Fibroblast of skin of back (primary cell): ENCODE measurements at places on chromosomes 16 and 17.
A peak's percentile ranks its signal among the peaks of the same experiment; 100 is the strongest.

- DNase-seq: no peak
Observed at GRCh38 chr16:1488054-1488601, 616 bp downstream of the PTX4 start.

DNA sequence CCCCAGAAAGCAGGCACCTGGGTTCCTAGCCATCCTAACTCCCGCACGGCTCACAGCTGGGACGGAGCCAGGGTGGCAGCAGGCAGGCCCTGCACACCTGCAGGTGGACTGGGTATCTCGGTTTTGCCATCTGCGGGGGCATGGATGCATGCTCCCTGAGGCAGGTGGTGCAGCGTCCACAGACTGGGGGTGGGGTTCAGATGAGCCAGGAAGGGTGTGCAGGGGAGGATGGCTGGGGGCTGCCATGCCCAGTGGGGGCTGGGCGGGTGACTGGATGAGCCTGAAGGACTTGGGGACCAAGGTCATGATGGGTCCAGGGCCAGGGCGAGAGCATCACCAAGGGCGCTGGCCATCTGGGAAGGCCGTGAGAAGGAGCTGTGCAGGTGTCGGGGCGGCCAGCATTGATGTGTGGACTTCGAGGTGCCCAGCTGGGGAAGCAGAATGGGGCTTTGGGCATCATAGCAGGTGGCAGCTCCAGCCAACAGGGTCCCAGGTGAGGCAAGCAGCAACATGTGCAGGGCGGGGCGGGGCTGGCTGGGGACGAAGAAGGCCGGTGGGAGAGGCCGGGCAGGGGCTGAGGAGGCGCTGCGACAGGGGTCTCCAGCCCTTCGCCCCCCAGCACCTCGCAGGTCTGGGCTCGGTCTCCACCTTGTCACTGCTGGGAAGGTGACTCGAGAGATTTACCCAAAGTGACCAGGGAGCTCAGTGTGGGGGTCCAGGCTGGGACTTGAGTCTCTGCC is 41.0 kb upstream of the ZNF469 start:
- DNase-seq: no peak

DNA sequence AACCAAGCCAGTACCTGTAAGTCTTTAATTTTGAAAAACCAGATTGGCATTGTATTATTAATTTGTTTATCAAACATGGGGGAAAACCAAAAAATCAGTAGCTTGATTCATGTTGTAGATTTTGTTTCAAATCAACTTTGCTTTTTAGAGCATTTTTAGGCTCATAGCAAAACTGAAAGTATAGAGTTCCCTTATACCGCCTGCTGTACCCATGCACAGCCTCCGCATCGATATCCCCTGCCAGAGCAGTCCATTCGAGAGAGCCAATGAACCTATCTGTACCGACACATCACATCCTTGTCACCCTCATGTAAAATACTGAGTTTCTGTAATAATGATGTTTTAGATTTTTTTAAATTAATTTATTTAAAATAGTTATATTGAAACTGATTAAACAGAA is 16.2 kb upstream of the MRC2 start:
- DNase-seq: no peak

GRCh38 chr16:86217891-86218270 is 292.4 kb upstream of the FOXF1 start:
- no peak for DNase-seq

GRCh38 chr16:82016263-82016662 is 5.0 kb upstream of the SDR42E1 start:
- peak; percentile 47 for DNase-seq

GRCh38 chr16:54935266-54935968 is 4.8 kb downstream of the IRX5 start:
- peak; percentile 27 for DNase-seq

GRCh38 chr16:51328733-51329132 is 177.7 kb upstream of the SALL1 start:
- DNase-seq: no peak
